ENCODE measurements at places on chromosomes 11 and 22.
A peak's percentile ranks its signal among the peaks of the same experiment; 100 is the strongest.

- DNase-seq = peak; percentile 69
These were observed 1.9 kb upstream of the ADM start for GRCh38 chr11:10302744-10303557.

DNA sequence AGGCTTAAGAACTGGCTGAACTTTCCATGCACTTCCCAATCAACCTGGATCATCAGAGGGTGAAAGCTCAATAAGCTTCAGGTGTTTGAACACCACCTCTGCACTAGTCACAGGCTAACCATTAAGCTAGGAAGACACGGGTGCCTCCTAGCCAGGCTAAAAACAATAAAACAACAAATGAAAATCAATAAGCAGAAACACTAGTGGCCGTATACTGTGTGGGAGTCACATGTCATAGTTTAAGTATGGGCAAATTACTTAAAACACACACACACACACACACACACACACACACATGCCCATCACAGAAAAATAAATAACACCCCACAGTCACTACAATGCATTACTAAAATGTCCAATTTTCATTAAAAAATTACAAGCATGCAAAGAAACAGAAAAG lies 85.2 kb downstream of the APOL5 start:
- DNase-seq = no peak

DNA sequence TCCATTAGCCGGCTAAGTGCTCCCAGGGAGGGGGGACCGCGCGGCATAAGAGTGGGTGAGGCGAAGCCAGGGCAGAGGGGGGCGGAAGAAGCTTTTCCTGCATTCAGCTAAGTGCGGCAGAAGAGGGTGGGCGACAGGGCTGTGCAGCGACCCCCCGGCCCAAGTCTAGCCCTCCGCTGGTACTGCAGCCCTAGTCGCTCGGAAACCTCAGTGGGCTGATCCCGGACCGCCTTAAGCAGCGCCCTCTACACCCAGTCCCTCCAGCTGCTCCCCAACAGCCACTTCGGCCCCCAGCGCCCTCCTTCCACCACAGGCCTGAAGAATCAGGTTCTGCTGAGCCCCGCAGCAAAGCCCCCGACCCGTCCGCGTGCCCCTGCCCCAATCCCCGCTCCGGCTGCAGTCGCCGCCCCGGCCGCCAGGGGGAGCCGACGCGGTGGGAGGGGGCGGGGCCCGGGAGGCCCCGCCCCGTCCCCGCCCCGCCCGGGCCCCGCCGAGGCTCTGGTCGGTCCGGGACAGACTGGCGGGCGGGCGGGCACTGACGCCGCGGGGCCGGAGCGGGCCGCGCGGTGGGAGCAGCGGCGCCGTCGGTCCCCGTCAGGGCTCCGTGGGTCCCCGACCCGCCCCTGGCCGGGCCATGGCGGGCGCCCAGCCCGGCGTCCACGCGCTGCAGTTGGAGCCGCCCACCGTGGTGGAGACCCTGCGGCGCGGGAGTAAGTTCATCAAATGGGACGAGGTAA lies at the start of gene PLCB3:
PLCB3 (plus strand) TSS at position 515 of the 737 bp plus-strand sequence; CDS start at position 635, 120 bp downstream.
- peak; percentile 44 for DNase-seq

DNA sequence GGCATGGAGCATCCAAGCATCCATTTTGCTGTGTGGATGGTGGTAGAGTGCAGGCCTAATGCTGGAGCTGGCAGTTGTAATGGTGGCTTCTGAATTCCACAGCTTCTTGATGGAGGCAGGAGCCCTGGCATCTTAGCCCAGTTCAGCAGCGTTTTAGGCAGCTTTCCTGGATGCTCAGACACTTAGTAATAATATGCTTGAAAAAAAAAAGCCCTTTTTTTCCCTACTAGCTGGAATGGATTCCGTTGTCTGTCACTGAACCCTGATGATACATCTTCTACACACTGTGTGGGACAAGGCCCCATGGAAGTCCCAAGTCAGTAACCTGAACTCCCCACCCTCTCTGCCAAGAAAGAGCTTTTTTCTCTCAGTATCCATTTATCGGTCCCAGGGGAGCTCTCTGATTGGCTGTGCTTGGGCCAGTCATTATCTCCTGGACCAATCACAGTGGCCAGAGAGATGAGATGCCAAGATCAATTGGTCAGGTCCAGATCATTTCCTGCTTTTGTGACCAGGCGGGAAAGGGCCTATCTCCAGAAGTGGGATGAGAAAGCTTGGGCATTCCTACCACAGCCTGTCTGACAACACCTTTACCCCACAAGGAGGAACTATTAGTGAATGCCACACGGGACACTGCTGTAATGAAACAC lies 34.2 kb downstream of the MCM5 start:
- no peak for DNase-seq

DNA sequence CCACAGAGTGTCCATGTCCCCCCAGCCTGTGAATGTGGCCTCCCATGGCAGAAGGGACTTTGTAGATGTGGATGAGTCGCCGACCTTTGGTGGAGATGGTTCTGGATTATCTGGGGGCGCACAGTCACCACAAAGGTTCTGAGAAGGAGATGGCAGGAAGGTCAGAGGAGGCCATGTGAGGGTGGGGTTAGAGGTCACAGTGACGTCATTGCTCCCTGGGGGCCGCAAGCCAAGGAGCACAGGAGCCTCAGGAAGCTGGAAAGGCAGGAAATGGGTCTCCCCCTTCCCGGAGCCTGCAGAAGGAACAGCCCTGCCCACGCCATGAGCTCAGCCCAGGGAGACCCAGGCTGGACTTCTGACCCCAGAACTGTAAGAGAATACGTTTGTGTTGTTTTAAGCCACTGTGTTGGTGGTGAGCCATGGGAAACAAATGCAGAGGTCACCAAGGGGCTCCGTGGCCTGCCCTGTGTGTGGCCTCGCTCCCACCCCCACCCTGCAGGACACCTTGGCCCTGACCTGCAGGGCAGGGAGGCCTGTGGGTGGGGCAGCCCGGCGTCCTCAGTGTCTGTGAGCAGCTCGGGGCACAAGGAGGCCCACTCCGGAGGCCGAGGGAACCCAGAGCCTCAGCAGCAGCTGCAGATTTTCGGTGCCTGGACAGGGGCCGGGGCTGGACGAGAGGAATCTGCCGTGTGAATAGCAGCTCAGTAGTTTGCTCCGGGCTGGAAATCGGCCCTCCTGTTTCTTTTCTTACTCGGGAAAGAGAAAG lies 32.1 kb downstream of the GRAMD4 start:
- no peak for DNase-seq

DNA sequence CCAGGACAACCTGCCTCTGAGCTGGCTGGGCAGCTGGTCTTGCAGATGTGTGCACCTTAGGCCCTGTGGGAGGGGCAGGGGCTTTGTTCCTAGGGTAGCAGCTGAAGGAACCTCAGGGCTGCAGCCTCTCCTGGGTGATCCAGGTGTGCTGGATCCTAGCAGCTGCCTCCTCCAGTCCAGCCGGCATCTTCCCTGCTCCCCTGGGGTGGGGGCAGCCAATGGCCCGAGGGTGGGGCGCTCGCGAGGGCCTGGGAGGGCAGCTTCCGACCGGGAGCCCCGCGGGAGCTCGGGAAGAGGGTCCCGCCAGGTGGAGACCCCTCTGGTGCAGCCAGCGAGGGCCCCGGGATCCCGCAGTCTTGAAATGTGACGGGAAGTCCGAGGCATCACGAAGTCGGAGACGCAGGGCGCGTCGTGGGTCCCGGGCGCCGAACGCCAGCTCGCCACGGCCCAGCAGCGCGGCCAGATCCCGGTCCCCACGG lies 1.7 kb downstream of the IFITM1 start:
- no peak for DNase-seq

DNA sequence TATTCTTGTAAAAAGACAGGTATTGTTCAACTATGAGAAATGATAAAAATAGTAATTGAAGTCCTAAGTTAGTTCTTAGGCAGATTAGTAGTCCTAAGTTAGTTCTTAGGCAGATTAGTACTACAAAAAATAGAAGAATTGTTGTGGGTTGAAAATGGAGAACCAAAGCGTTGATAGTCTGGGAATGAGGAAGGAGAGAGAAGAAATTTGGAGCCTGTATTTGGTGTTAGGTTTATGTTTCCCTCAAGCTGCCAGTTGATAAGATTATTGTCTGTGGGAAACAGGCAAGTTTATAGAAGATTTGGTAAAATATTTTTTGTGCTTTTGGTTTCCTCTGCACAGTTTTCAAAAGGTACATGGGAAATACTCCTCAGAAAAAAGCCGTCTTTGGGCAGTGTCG lies 3.6 kb downstream of the BCO2 start:
- DNase-seq = no peak

DNA sequence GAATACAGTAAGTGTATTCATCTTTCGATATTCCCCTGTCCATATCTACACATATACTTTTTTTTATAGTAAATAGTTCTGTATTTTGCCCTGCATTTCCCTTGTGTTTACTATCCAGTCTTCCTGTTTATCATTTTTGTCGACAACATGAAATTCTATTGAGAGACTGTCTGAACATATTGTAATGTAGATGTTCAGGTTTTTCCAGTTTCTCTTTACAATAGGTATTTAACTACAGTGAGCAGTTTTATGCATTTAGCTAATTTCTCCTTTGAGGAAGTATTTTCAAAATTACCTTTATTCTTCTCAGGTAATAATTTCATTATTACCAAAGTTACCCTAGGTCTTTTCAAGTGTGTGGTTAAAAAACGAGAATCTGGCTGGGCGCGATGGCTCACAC lies 16.7 kb downstream of the PIK3IP1 start:
- DNase-seq = no peak

DNA sequence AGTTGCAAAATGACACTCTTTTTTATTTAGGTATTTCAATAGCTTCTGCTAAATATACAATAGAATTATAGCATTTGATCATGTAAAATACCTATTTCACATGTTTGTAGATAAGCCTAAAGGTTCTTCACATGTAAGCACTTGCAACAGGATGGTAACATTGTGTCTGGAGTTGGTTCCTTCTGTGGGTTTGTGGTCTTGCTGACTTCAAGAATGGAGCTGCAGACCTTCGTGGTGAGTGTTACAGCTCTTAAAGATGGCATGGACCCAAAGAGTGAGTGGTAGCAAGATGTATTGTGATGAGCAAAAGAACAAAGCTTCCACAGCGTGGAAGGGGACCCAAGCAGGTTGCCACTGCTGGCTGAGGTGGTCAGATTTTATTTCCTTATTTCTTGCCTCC lies 246.4 kb upstream of the PDGFD start:
- DNase-seq = peak; percentile 5
